Activated T-helper 9 cell treated with anti-CD3 and anti-CD28 coated beads, Interleukin-2, amount 50 U/mL, for 16 hours (primary cell): ENCODE measurements at places on chromosomes 1 and 21.

GRCh38 chr1:163875200-163875926 is 553.6 kb downstream of the NUF2 start:
- DNase-seq, result no peak

- DNase-seq, result no peak
Measured at GRCh38 chr1:111735858-111736544, 3.2 kb downstream of the INKA2 start.

DNA sequence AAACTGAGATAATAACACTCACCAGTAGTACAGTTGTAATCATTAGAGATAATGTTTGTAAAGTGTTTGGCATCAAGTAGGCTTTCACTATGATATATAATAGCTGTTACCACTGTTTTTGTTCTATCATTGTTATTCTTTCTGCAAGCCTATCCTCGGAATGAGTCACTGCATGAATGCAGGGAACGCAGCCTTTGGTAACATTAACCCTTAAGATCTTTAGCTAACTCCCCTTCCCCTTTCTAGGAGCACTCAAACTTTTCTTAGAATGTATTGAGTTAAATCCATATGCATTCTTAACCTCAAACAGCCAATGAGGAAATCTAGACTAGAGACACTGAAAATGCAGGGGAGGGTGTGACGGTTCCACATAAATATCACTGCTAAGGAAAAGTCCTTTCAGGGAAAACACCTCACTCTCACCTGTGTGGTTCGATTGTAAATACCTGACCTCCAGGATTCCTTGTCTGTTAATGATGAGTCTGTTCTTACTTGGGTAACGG is 467.3 kb downstream of the SETD4 start:
- DNase-seq, result no peak

- no peak for DNase-seq
Measured at GRCh38 chr1:168636200-168636599, 59.8 kb downstream of the XCL1 start.

GRCh38 chr1:180802813-180803212 is 109.9 kb upstream of the KIAA1614 start:
- DNase-seq, result no peak

DNA sequence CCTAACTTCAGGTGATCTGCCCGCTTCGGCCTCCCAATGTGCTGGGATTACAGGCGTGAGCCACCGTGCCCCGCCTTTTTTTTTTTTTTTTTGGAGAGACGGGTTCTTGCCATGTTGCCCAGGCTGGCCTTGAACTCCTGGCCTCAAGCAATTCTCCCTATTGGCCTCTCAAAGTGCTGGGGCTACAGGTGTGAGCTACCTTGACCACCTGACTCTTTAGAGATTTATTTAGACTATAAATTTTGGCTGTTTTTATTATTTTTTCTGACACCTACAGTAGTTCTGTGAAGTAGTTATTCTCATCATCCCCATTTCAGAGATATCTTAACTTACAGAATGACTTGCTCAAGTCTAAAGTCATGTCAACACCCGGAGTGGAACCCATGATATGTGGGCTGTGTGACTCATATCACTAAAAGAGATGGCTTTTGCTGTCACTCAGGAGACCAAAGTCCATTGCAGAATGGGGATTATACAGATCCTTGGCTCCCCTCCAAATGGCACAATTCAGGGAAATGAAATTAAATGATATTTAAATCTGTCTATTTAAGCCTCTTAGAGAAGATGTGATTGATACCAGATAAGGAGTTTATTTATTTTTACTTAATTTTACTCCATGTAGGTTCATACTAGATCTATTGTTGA is 93.2 kb downstream of the CTH start:
- no peak for DNase-seq

DNA sequence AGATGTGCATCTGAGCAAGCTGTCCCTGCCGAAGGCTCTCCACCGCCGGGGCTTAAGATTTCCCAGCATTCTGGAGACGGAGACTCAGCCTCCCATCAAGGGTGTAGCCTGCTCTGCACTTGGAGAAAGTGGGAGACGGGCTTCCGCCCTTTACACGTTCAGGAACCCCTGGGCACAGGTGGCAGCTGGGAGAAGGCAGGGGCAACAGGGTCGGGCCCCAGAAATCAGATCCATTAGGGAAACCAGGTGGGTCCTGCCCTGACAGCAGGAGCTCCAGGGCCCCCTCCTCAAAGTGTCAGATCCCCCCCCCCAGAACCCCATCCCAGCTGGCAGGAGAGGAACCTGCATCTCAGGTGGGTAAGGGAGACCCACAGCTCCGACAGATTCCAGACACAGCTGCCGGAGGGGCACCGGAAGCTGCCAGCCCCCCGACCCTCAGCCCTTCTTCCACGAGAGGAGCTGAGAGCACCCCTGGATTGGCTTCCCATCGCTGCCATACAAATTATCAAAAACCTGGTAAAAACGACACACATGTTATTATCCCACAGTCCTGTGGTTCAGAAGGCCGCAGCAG is 236.6 kb downstream of the NPHP4 start:
- no peak for DNase-seq

GRCh38 chr1:44733784-44734183 is 2.8 kb upstream of the RNU5D-1 start:
- no peak for DNase-seq

GRCh38 chr1:58090640-58091039 is 455.9 kb downstream of the OMA1 start:
- no peak for DNase-seq

DNA sequence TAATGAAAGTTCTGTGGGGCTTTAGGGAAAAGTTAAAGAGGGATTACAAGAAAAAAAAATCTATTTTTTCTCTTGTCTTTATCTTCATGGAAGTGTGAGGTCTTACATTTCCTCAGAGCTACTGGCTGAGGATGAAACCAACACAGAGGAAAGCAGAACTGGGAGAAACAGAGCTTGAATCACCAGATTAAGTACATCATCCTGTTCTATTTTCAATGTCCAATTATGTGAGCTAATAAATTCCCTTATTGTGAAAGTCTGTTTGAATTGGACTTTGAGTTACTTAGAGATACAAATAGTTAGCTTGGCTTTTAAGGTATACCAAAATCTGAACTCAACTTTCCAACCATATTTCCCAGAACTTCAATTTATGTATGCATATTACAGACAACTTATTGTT is 69.2 kb downstream of the LPGAT1 start:
- DNase-seq, result no peak

GRCh38 chr21:38958323-38958705 is 152.6 kb downstream of the ETS2 start:
- DNase-seq, result no peak

DNA sequence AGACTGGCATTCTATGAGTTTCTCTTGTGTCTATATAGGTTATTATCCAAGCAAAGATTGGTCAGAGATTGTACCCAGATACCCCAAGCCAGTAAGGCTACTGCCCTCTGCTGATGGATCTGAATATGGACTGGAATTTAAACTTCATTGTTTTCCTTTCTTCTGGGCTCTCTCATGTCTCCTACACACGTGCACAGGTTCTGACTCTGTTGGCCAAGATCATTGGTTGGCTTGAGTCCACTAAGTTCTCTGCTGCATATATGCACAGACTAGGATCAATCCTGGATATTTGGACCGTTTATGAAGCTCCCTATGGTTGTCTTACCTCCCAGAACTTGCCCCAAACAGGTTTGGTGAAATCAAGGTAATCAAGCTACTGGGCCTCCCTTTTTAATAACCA is 69.7 kb downstream of the CC2D1B start:
- DNase-seq, result no peak

- no peak for DNase-seq
Measured at GRCh38 chr1:23339632-23340031, 4.5 kb downstream of the HNRNPR start.

GRCh38 chr1:67713057-67713846 is 28.3 kb downstream of the GADD45A start:
- no peak for DNase-seq

- DNase-seq, result no peak
Measured at GRCh38 chr1:202250982-202251381, 57.4 kb downstream of the LGR6 start.

DNA sequence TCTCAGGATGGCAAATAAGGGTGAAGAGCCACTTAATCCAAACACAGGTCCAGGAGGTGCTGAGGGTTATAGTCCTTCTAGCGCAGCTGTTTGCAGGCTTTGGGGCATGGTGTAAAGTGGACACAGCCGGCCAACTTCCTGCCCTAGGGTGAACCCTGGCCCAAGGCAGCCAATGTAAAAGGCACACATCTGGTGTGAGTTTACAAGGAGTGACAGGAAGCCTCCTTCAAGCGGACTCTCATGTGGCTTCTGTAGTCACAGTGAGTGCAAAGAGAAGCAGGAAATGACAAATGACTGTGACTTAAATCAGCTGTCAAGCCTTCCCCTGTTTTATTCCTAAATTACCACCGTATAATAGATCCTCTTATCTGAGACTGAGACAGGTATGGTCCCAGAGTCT is 213.0 kb downstream of the CRB1 start:
- no peak for DNase-seq

GRCh38 chr21:44279354-44280260 is 6.1 kb upstream of the AIRE start:
- DNase-seq, result no peak

GRCh38 chr1:117368116-117369108 is 1.2 kb downstream of the MAN1A2 start:
- no peak for DNase-seq

DNA sequence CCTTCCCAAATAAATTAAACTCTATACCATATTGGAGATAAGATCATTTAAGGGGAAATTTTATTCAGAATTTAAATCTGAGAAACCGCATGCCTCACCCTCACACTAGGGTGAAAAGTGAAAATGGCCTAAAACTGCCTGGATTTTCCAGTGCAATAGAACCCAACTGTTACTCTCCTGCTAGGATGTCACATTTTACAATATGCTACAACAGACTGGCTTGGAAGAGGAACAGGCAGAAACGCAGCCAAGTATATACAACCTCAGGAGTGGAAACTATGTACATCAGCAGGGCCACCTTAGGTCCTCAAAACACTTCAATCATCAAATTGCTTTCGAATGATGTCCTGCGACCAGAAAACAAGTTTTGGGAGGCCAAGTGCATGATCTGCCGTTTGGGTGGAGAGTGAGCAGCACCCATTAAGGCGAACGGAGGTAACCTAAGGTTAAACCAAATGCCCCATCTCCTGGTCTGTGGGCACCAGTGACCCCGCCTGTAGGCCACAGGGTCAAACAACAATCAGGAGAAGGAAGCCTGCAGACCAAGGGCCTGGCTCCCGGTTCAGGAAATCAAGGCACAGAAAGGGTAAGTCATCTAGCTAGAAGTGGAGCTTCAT is 4.9 kb downstream of the RCAN1 start:
- no peak for DNase-seq

DNA sequence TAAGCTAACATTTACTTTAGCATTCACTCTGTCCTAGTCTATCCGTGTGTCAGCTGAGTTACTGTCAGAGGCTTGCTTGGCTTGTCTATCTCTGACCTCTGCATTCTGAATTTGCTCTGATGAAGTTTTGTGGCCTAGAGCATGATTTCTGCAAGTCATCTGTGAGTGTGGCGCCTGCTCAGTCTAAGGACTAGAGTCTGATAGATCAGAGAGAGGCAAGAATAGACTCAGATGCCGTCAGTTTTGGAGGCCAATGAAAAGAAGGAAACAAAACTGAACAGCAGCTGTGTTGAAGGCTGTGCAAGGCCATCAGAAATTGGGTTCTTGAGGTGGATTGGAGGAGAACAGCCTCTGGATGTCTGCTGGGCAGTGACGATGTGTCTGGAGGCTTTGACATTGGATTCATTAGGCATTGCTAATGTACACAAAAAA is 573.1 kb downstream of the USP25 start:
- DNase-seq, result no peak

- DNase-seq, result no peak
Measured at GRCh38 chr1:232267092-232267836, 362.7 kb downstream of the SIPA1L2 start.

DNA sequence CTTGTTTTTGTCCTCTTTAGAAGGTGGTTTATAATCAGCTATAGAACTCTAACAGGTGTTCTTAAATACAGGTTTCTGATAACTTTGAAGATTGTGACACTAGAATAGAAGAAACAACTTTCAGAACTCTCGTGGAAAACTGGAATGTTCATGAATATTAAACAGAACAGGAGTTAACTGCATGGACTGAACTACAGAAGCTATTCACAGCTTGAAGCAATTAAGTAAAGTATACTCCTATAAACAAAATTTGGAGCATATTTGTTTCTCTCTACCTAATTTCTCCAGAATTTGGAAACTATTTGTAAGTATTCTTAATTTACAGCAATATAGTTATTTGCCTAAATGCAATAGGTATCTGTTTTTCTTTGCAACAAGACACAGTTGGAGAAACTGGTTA is 824.8 kb downstream of the ADGRL2 start:
- DNase-seq, result no peak

DNA sequence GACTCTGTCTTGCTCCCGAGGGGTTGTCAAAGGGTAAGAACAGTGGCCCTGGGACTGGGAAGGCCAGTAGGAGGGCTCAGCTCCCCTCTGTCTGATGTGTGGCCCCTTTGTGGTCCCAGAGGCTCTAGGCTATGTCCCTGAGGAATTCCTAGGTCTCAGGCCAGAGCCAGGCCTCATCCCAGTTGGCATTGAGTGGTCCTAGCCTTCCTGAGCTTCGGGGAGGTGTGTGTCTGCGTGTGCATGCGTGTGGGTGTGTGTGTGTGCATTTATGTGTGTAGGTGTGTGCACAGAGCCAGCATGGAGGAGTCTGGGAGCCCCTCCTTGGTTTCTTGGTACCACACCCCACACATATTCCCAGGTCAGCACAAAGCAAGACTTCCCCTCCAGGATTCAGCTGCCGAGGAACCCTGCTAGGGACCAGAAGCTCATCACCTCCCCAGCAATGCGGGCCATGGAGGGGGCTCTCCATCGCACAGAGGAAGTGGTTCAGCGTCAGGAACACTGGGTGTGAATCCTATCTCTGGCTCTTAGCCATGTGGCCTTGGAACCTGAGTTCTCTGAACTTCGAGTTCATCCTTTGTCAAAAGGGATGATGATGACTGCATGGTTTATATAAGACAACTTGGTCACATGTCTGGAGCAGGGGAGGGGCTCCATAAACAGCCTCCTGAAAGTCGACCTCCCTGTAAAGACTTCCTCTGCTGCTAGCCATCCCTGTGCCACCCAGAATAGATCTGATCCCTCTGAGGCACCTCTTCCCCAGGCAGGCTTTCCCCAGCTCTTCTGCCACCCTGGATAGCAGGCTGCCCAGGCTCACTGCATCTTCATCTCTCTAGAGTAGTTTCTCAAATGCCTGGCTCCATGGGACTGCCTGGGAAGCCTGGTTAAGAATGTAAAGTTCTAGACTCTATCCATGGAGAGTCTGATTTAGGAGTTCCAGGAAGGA is 8.3 kb upstream of the EPS8L3 start:
- no peak for DNase-seq

DNA sequence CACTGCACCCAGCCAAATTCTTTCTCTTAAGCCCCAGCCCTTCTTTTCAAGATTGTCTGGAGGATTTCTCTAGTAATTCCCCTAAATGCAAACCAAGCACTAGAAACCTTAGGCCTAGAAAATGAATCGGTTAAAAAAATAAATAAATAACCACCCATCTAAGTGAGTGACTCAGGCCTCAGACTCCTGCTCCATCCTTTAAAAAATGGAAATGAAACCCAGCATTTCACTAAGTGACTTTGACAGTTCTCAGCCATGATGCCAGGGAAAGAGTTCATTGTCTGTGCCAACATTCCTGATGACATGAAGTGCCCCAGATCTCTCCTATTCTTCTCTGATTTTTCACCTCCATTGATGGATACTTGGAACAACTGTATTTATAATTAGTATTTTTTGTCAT is 415.2 kb upstream of the DAB1 start:
- DNase-seq, result no peak
